ENCODE measurements at places on chromosomes 2 and 18.

GRCh38 chr2:237874585-237875161 lies 15.2 kb downstream of the RAMP1 start:
- no peak for DNase-seq

- DNase-seq: no peak
These were observed 399.8 kb downstream of the ADCYAP1 start for GRCh38 chr18:1304392-1304992.

DNA sequence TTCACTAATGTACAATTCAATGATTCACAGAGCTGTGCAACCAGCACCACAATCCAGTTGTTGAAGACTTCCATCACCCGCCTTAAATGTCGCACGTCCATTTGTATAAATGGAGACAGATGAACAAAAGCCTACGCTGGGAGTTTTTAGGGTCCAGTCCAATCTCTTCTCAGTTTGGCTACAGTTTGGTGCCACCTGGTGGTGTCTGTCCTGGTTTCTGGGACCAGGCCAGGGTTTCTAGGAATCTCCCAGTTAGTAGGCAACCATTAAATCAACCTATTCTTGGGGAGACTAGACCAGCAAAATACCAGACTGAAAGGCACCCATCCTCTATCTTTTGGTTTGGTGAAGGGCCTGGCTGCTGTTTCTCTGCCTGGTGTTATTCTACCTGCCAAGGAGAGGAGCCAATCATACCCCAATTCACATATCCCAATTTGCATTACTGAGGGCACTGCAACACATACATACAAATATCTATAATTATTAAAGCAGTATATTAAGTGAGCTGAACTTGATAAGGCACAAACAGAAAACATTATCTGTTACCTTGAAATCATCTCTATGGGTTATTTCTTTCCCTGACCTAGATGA lies 3.2 kb upstream of the DDX1 start:
- DNase-seq: peak; percentile 57

DNA sequence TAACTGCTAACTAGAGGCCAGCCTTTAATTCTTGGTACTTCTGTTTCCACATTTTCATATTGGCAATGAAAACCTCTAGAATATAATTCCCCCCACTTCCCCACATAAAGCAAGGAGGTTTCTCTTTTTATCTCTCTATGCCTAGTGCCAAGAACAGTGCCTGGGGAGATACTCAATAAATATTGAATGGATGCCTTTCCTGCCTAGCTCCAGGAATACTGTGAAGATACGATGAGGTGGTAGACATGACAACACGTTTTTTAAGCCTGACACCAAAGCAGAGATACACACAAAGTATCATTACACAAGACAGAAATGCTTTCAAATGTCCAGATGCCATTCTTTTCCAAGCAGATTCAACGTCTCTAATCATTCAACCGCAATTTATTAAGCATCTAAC lies 535.5 kb downstream of the XIRP2 start:
- no peak for DNase-seq

DNA sequence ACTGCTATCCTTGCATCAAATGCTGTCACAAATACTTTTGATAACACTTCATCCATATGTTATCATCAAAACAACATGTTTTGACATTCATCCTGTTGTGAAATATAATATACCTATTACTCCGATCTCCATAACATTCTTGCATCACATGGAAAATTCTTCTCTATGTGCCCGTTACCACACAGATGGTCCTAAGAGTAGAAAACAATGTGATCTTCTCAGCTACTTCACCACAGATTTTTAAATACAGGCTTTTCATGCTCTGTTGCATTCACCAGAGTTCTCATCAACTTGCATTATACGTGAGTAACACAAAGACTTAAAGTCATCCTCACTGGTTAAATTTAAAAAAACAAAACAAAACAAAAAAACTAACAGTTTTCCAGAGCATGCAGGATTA lies 1603.3 kb upstream of the ZEB2 start:
- DNase-seq: no peak

DNA sequence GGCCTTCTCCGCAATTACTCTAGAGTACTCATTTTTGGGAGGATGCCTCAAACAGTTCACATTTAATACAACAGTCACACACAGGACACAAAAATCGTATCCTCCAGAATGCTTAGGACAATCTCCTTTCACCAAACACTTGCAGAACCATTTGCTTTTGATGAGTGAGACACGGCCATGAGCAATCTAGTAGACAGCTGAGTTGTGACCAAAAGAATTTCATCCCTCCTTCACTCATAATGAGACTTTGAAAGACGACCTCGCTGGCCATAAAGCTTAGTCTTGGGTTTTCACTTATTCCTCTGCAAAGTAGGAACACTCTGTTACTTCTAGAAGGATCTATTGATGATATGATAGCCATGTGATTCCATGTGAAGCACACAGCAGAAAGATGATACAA lies 87.5 kb upstream of the SLC35G4 start:
- no peak for DNase-seq

DNA sequence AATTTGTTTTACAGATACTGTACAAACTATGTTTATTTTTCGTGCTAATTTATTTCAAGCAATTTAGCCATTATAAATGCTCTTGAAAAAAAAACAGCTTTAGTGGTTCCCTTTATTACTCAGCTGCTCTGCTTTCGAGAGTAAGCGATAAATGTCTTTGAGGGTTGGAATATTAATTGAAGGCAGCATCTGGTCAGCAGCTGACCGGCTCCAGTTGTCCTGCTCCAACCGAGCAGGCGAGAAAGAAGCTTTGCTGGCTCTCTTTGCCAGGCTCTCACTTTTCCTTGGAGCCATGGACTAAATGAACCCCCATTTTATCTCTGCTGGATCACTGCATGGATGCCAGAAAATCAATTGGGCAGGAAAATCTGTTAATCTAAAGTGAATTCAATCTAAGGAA lies 147.4 kb downstream of the LNPK start:
- DNase-seq: no peak

GRCh38 chr2:173090276-173090877 lies 14.7 kb downstream of the MAP3K20 start:
- no peak for DNase-seq

DNA sequence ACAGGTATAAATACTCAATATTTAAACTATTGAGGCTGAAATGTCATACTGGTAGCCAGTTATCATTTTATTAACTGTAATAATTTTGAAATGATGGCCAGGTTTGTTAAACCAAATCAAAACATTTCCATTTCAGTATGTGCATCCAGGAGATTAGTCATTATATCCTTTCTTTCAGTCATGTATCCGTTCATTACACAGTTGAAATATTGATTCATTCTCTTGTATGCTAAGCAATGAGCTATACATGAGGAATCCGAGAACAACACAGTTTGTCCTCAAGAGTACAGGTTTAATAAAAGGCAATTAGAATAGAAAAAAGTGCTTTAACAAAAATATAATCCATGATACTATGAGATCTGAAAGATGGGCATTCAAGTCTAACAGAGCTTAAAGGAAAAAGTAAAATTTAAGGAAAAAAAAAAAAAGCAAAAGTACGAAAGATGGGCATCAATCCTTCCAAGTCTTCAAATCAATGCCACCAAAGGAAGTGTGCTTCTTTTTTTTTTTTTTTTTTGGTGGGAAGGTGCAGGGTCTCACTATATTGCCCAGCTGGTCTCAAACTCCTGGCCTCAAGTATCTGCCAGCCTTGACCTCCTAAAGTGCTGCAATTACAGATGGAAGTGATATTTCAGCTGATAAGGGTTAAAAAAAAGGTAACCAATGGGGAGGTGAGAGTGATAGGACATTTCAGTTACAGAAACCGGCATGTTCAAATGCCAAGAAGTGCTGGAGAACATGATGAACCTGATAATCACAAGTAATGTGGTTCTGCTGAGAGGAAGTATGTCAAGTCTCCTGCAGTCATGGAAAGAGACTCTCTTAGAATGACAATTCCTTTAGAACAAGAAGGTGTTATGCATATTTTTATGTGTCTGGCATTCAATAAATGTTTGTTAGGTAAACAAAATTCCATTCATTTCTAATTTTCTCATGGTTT lies 35.8 kb downstream of the PUM2 start:
- DNase-seq: no peak

- no peak for DNase-seq
These were observed 129.0 kb downstream of the SOCS6 start for GRCh38 chr18:70417847-70418246.

DNA sequence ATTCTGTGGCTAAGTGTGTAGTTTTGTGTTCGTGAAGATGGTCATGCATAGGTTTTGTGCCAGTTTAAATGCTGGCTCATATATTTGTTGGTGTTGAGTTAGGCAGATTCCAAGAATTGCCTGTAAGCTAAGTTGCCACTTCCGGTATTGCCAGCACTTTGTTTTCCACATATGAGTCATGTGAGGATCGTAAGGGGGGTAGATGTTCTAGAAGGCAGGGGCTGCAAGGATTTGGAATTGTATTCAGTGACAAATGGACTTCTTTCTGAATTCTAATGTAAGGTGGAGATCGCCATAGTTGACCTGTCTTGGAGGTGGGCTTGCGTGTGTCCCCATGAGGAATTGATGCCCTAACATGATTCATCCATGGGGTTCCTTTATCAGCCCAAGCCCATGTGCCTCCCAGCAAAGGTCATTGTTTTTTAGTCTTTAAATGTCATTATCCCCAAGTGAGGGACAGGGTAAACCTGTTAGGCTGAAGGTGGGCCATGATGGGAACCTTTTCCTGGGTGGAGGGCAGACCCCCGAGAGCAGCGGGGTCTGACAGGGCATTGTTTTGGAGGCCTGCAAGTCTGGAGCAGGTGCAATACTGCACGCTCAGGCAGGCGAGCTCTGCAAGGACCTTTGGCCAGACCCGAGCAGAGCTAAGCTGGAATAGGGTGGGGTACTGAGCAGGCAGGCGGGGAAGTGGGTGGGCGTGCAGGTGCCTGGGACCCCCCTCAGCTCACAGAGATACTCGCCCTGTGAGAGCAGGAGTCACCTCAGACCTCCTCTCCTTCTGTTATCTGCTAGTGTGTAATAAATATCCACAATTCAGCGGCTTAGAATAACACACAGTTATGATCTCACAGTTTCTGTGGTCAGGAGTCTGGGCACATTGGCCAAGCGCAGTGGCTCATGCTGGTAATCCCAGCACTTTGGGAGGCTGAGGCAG lies 77.4 kb downstream of the LRRFIP1 start:
- DNase-seq: peak; percentile 44

DNA sequence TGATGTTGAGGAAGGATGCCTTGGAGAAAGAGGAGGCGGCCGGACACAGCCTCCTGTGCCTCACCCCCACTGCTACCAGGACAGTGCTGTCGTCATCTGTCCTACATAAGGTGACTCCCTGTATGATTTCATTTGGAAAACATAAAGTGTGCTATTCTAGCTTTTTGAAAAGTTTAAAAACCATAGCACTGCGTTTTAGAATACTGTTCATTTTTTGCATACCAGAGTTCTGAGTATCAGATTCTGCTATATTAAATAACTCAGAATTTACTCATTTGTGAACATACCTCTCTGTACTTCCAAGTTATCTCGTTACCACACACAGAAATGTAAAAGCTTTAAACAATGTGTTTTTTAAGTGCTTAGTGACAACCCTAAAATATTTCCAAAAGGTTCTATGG lies 302.9 kb downstream of the LRRTM1 start:
- no peak for DNase-seq

GRCh38 chr2:212109217-212109616 lies 429.4 kb downstream of the ERBB4 start:
- DNase-seq: no peak

- peak; percentile 84 for DNase-seq
These were observed 19.1 kb downstream of the CAPG start for GRCh38 chr2:85390941-85391669.

DNA sequence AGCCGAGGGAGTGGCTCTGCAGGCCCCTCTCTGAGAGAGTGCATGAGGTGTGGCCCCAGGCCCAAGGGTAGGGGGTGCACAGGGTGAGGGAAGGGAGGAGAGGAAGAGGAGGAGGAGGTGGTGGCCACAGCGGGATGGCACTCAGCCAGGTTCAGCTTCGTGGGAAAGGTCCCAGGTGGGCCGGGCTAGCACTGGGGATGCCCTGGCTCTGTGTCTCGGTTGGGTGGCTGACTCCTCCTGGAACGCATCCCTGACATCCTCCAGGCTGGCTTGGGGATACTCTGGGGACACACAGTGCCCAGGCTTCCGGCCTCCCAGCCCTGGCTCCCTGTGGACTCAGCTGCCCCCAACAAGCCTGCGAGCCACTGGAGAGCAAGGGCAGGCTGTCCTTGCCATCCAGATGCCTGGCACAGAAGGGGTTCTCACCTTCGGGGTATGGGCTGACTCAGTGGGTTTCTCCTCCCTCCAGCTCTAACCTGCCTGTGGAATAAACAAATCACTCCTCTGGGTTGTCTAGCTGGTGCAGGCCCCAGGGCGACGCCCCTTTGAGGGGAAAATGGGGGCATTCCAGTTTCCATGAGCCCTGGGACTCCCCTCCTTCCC lies 582 bp upstream of the ZAP70 start:
- no peak for DNase-seq

- no peak for DNase-seq
These were observed 206.1 kb downstream of the SH3BP4 start for GRCh38 chr2:235157746-235158482.

GRCh38 chr2:230974096-230974913 lies 21.6 kb upstream of the SPATA3 start:
- peak; percentile 81 for DNase-seq

- DNase-seq: no peak
These were observed 197.2 kb downstream of the ZFP36L2 start for GRCh38 chr2:43029186-43029585.

DNA sequence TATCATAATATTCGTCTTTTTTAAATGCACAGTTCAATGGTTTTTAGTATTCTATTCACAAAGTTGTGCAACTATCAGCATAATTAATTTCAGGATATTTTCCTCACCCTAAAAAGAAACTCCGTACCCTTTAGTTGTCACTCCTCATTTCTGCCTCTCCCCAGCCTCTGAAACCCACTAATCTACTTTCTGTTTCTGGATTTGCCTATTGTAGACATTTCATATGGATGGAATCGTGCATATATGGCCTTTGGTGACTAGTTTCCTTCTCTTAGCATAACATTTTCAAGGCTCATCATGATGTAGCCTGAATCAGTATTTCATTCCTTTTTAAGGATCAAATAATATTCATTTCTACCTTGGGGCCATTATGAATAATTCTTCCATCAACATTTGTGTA lies 18.5 kb downstream of the NEURL3 start:
- DNase-seq: no peak

DNA sequence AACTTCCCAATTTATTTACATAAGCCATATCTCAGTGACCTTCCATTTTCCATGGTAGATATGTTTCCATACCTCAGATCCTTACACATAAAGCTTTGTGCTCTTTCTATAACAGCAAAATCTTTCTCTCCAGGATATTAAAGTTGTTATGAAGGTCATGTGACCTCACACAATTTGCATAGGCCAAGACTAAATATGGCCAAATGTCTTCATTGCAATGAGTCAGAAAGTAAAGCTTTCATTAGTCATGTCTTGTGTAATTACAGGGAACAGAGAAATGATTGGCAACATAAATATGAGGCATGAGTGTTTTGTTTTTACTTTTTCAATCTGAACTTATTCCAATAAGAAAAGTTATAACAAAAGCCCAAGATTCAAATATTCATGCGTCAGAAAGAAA lies 243.5 kb downstream of the ASXL3 start:
- no peak for DNase-seq

GRCh38 chr18:7417727-7418126 lies 149.4 kb upstream of the PTPRM start:
- no peak for DNase-seq

GRCh38 chr2:54966165-54966832 lies 84.0 kb downstream of the RTN4 start:
- no peak for DNase-seq

All from activated T-cell treated with anti-CD3 and anti-CD28 coated beads, Interleukin-2, amount 50 U/mL, for 48 hours (primary cell).